ENCODE measurements at places on chromosomes 16 and 17.

DNA sequence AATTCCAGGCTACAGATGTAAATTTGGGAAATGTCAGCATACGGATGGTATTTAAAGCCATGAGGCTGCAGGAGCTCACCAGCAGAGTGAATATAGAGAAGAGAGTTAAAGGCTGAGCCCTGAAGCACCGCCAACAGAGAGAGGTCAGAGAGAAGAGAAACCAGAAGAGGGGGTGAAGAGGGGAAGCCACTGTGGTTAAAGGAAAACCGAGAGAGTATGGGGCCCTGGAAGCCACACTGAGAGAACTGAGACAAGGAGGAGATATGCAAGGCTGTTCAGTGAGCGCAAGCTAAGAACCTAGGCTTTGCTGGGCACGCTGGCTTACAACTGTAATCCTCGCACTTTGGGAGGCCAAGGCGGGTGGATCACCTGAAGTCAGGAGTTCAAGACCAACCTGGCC lies 24.6 kb downstream of the COPRS start:
- DNase-seq: no peak

DNA sequence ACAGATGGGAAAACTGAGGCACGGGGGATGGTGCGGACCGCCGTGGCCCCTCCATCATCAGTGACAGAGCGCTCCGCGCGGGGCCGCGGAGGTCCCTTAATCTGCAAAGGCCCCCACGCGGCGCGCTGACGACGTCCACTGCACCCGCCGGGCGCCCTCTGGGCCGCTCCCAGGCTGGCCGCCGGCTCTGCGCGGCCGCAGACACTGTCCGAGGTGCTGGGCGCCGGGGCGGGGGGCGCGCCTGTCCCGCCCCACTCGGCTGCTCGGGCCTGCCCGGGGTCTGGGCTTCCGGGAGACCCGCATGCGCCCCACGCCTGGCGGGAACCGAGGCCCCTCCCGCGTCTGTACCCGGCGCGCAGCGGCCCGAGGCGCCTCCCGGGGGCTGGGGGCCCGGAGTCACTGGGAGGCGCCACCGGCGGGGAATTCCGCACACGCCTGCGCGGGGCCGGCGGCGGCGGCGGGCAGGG lies 550 bp upstream of the RNF213 start:
- peak; percentile 77 for DNase-seq

DNA sequence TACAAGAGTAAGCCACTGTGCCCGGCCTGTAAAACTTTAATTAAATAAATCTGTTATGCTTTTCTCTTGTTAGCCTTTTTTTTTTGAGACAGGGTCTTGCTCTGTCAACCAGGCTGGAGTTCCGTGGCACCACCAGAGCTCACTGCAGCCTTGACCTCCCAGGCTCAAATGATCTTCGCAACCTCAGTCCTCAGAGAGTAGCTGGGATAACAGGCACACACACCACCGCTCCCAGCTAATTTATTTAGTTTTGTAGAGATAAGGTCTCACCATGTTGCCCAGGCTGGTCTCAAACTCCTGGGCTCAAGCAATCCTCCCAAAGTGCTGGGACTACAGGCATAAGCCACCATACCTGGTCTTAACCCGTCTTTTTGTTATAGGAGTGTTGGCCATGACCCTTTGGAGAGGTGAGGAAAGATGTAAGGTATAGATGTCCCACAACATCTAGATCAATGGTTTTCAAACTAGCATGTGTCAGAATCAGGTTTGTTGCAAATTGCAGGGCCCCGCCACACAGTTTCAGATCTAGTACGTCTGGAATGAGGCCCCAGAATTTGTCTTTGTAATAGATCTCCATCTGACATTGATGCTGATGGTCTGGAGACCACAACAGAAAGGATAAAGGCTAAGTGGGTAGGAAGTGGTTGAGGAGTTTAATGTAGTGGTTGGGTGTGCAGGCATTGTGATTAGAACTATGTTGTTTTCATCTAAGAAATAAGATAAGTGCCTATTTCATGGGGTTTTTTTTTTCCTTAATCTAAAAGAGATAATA lies 4.3 kb upstream of the GGA2 start:
- peak; percentile 62 for DNase-seq

GRCh38 chr17:30952638-30953393 lies 18.0 kb upstream of the RNF135 start:
- no peak for DNase-seq

DNA sequence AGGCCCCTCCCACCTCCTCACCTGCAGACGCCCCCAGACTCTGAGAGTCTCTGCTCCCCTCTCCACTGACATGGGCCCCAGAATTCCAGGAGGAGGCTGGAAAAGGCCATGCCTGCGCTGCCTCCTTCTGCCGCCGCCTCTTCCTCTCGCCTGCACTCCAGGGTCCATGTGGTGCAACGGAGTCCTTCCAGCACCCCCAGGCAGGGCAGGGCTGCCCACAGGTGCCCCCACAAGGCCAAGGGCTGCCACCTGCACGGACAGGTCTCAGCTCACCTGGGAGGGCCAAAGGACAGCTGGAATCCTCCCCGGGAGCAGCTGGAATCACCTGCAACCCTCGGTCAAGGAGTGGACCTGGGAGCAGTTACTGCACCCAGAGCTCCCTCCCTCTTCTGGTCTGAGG lies 194.9 kb downstream of the RBFOX3 start:
- no peak for DNase-seq

GRCh38 chr16:13631213-13631767 lies 288.7 kb upstream of the ERCC4 start:
- DNase-seq: no peak

GRCh38 chr16:19613834-19614233 lies 58.3 kb downstream of the VPS35L start:
- DNase-seq: no peak

- no peak for DNase-seq
Observed at GRCh38 chr16:7420079-7420478, 87.4 kb downstream of the RBFOX1 start.

GRCh38 chr17:75844530-75845057 lies 390 bp upstream of the UNC13D start:
- DNase-seq: no peak

DNA sequence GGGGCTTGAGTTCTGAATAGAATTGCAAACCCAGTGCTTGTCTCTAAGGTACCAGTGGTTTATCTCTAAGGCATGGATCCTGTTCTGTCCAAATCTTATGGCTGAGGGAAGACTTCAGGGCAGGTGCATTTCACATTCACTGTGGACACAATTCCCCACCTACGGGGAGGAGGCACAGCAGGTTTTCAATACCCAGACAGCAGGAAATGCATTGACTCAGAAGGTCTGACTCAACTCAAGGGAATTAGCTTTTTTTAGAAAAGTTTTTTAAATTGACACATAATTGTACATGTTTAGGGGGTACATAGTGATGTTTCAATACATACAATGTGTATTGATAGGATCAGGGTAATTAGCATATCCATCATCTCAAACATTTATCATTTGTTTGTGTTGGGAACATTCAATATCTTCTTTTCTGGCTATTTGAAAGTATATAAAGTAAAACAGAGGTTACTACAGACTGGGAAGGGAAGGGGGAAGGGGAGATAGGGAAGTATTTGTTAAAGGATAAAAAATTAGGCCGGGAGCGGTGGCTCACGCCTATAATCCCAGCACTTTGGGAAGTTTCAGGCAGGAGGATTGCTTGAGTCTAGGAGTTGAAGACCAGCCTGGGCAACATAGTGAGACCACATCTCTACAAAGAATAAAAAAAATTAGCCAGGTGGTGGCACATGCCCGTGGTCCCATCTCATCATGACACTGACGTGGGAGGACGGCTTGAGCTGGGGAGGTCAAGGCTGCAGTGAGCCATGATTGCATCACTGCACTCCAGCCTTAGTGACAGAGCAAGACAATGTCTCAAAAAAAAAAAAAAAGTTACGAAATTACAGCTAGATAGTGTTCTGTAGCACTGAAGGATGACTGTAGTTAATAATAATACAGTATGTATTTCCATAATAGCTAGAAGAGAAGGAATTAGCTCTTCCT lies 54.9 kb downstream of the RGS9 start:
- no peak for DNase-seq
